NCI-H345 (cell line): ENCODE measurements at places on chromosomes 5 and 9.
A peak's percentile ranks its signal among the peaks of the same experiment; 100 is the strongest.

GRCh38 chr5:57324181-57324580 lies 150.3 kb downstream of the GPBP1 start:
- DNase-seq = no peak

DNA sequence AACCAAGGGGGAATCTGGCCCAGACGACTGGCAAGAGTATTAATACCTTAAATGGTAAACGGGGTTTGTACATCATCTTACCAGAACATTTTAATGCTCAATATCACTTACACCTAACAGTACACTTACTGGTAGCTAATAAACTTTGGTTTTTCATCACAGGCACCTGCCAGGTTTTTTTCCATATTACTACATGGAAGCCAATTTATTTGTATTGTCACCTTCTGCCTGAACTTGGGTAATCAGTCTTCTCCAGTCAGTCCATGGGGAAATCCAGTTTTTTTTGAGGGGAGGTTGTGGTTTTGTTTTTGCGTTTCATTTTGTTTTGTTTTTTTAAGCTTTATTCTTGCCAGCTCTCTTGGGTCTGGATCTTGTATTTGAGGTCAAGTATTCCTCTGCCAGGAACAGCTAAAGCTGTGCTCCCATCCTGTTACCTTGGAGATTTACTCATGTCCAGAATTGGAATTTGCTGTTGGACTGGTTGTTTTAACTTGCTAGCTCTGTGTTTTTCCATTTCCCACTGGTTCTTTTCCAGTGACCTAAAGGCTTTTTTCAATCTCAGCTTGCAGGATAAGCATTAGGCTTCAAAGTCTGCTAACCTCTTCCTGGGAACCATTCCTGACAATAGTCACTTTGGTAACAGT lies 11.1 kb upstream of the NADK2 start:
- no peak for DNase-seq

DNA sequence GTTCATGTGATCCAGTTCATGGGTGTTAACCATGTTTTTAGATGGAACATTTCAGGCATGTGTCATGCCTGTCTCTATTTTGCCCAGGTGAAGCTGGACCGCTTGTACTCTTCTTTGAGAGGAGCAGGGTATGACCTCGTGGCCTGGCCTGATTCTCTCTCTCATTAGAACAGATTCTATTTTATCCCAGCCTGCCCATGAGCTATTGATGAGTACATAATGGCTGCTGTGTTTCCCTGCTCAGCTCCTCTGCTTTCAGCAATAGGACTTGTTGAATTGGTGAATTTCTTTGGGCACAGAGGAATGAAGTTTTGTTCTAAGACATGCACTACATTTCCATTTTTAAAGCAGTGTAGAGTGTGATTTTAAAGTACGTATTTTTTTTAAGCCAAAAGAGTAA lies 86.2 kb downstream of the HACD4 start:
- no peak for DNase-seq

GRCh38 chr9:23582836-23583235 lies 243.2 kb downstream of the ELAVL2 start:
- DNase-seq = no peak

DNA sequence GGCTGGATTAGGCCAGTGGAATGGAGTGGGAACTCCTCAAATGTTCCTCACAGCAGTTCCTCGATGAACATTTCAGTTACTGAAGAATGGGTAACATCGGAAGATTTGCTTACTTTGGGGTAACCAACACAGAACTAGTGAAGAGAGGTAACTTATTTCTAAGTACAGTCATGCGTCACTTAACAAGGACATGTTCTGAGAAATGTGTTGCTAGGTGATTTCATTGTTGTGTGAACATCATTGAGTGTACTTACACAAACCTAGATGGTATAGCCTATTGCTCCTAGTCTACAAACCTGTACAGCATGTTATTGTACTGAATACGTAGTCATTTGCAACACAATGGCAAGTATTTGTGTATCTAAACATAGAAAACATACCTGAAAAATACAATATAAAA lies 228.3 kb downstream of the MAST4 start:
- no peak for DNase-seq

DNA sequence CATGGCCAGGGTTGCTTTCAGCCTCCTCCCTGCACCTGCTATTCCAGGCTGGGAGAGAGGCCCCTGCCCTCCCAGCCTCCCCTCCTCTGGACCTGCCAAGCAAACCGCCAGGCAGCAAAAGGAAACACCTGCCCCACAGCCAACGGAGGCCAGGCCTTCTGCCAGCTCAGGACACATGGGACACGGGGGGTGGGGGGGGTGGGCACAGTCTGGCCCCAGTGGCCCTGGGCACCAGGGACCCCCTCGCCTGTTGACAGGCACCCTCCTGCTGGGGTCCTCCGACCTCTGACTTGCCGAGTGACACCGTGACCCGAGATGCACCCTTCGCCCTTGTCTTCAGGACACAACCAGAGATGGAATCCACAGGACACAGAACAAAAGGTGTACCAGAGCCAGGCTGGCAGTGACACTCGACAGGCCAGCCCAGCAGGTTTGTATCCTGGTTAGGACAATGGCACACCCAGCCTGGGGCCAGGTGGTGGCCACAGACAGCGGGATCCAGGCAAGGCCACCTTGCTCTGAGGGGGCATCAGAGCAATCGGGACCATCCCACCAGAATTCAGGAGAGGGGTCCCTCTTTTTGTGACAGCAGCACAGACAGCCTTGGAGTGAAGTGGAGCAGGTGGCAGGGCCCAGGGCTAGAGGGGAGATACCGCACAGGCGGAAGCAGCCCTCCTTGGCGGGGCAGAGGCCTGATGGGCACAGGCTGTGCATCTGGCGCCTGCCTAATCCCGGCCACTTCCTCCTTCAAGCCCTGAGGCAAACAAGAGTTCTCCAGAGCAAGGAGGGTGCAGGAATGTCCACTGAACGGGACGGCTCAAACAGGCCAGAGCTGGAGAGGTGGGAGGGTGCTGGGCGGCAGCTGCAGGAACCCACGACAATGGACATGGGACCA lies 1.3 kb upstream of the TMEM210 start:
- no peak for DNase-seq

- DNase-seq = peak; percentile 60
These were observed 1.0 kb downstream of the BASP1 start for GRCh38 chr5:17218353-17219005.

DNA sequence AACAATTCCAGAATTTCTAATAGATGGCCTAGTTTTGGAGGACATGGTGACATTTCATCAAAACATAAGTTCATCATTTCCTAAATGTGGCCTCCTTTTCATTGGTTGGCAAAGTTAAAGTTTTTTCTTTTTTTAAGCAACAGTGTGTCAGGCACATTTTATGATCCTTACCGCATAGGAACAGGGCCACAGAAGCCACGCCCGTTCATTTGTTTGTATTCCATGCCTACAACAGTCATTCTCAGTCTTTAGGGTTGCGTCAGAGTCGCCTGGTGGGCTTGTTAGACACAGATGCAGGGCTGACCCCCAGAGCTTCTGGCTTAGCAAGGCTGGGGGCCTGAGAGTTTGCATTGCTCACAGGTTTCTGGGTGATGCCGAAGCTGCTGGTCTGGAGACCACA lies 130.2 kb downstream of the HSD17B3 start:
- no peak for DNase-seq

DNA sequence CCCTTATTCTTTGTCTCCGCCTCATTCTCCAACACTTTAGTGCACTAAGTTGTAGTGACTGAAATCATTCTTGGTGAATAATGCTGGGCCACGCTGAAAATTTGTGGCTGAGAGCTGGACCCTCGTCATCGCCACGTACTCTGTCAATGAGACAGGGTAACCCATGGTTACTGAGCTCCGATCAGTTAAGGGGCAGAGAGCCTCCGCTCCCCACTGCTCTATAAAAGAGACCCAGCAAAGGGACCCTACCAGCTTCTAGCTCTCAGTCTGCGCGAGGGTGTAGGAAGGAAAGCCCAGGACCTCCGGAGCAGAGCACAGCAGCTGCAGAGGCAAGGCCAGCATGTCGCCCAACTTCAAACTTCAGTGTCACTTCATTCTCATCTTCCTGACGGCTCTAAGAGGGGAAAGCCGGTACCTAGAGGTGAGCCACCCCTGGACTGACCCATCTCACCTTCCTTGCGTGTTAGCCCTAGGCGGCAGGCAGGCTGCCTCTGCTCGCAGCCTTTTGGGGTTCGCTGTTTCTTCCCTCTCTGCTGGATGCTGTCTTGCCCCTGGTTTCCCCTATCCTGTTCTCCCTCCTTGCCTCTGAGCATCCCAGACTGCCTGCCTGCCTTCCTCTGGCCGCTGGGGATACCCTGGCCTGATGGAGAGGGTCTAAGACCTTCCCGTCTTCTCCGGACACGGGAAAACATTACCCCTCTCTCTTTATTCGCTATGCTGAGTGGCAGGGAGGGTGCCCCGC lies at the start of gene CRHBP:
Gene CRHBP, plus strand, starts transcription at position 251 of the 742 bp plus-strand sequence. Its CDS starts 90 bp downstream, at position 341.
- no peak for DNase-seq

- no peak for DNase-seq
These were observed 375.8 kb downstream of the SEMA5A start for GRCh38 chr5:9170026-9170425.

GRCh38 chr9:107874137-107874536 lies 384.6 kb upstream of the KLF4 start:
- no peak for DNase-seq

GRCh38 chr5:138470322-138471051 lies 5.2 kb downstream of the EGR1 start:
- no peak for DNase-seq

DNA sequence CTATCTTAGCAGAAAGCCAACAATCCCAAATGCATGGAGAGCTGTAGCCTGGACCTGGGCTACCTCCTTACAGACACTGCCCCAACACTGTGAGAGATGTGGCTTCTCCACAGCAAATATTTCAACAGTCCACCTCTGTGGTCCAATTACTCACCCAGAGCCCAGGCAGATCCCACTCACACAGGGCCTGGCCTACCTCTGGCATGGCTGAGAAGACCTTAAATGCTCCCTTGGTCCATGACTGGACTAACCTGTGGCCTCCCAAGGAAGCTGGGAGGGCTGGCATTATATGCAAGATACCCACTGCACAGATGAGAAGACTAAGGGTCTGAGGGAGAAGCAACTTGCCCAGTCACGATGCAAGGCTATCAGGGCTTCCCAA lies 22.8 kb upstream of the SLC25A51 start:
- no peak for DNase-seq

- no peak for DNase-seq
These were observed 299.3 kb upstream of the POU5F2 start for GRCh38 chr5:94040591-94041148.

DNA sequence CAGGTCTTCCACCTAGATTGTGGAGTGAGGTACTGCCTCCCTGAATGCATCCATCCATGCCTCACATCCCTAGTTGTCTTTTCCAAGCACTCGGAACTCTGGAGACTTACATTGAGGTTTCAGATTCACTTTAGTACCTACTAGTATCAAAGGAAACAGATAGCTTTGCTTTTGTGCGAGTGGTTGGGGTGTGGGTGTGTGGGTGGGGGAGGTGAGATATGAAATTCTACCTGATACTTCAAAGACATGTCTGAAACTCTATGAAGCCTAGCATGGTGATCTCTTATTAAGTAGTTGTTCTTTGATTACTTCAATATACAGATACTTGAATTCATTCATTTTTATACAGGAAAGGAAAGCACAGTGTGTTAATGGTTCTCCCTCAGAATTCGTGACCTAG lies 64.4 kb downstream of the MCCC2 start:
- no peak for DNase-seq

GRCh38 chr9:78677326-78677725 lies 380.4 kb downstream of the PSAT1 start:
- no peak for DNase-seq

DNA sequence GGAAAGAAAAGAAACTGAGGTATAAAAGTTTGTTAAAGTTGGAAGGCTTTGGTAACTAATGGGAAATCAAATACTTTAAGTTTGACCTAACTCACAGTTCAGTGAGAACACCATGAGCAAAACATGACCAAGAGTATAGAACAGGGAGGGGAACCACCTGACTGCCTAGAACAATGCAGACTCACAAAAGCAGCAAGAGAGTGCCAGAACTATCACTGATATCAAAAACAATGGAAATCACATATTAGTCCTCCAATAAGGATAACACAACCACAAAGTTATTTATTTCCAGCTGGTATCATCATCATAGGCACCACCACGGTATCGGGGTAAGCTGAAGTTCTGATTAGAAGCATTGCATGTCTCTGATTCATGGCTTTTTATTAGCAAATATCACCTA lies 77.5 kb downstream of the TRPM6 start:
- no peak for DNase-seq

DNA sequence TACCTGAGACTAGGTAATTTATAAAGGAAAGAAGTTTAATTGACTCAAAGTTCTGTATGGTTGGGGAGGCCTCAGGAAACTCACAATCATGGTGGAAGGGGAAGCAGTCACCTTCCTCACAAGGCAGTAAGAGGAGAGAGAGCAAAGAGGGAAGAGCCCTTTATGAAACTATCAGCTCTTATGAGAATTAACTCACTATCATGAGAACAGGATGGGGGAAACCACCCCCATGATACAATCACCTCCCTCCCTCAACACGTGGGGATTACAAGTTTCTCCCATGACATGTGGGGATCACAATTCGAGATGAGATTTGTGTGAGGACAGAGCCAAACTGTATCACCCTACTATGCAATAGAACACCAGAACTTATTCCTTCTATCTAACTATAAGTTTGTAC lies 27.9 kb downstream of the CD274 start:
- no peak for DNase-seq

- no peak for DNase-seq
These were observed 60.0 kb upstream of the CARTPT start for GRCh38 chr5:71658916-71659662.

GRCh38 chr9:98037357-98037756 lies 19.2 kb upstream of the NANS start:
- no peak for DNase-seq

- DNase-seq = no peak
These were observed 2277.6 kb downstream of the MAT2B start for GRCh38 chr5:165783024-165783423.

DNA sequence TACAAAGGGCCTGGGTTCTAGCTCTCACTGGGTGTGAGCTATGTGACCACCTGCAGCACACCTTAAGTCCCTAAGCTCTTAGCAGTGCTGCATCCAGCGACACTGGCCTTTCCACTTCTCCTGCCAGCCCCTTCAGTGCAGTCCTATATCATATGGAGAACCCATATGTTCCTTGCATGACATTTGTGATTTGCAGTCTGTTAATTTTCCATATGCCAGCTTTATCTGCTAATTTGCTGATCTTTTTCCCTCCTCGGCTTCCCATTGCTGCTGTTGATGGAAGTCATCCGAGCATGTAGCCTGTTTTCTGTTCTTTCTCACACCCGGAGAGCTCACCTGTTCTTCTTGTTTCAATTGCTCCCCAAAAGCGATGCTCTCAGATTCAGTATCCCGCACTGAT lies 23.2 kb downstream of the PRDM6 start:
- no peak for DNase-seq

DNA sequence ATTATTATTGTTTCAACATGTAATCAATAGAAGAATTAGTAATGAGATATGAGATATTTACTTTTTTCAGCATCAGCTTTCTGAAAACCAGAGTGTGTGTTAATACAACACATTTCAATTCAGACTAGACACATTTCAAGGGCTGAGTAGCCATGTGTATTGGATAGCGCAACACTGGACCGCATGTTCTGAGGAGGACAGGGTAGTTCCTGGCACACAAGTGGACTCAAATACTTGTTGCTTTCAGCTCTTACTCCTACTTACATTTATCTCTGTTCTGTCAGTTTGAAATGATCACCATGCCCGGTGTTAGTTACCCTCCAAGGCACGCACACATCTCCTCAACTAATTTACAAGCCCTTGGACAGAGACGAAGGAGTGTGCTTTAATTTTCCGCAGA lies 126.6 kb downstream of the SLC24A2 start:
- DNase-seq = no peak
